ENCODE measurements at places on chromosomes 5 and 9.

GRCh38 chr9:113299800-113300292 lies 3.3 kb downstream of the RNF183 start:
- no peak for DNase-seq

DNA sequence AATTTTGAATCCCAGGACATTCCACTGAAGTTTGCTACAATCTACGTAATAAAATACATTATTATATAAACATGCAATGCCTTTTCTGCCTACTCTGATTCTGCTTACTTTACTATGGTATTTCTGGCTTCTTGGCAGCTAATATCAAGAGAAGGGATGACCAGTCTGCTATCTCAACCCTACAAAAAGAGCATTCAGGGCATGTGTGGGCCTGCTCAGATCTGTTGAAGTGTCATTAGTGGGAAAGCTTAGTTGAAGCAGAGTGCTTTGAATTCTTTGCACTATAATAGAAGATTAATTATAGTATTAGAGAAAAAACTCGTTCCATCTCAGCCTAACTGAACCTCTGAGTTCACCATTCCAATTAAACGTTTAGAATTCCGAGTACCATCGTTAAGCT lies 339.5 kb upstream of the ISL1 start:
- no peak for DNase-seq

- no peak for DNase-seq
These were observed 165.0 kb downstream of the SMARCA2 start for GRCh38 chr9:2180154-2180553.

- DNase-seq = peak; percentile 63
These were observed 130.4 kb upstream of the POC5 start for GRCh38 chr5:75847561-75848021.

GRCh38 chr5:14357851-14358250 lies 214.7 kb downstream of the TRIO start:
- DNase-seq = no peak

DNA sequence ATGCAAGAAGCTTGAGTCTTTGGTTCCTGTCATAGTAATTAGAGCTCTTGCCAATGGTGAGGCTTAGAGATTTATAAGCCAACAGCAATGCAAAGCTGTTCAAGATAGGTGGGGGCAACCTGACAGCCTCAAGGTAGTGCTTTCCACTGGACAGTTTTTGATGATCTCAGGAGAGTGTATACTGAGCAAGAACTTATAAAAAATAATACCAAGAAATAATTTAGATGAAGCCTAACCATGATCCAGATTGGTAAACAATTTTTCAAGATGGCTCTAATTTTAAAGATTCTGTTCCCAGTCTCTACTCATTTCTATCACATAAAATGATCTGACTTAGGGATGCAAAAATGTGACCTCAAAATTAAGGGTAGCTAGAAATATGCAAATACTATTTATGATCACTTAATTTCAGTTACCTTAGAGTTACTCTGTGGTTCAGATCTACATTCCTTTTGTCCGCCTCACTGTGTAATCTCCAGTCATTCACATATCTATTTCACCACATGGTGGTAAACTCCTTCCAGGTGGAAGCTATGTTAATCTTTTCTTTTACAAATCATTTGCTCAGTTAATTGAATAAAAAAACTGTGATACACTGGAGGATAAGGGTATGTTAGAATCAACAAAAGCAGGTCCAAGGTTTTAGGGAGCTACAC lies 1228.0 kb upstream of the C9orf72 start:
- DNase-seq = no peak

DNA sequence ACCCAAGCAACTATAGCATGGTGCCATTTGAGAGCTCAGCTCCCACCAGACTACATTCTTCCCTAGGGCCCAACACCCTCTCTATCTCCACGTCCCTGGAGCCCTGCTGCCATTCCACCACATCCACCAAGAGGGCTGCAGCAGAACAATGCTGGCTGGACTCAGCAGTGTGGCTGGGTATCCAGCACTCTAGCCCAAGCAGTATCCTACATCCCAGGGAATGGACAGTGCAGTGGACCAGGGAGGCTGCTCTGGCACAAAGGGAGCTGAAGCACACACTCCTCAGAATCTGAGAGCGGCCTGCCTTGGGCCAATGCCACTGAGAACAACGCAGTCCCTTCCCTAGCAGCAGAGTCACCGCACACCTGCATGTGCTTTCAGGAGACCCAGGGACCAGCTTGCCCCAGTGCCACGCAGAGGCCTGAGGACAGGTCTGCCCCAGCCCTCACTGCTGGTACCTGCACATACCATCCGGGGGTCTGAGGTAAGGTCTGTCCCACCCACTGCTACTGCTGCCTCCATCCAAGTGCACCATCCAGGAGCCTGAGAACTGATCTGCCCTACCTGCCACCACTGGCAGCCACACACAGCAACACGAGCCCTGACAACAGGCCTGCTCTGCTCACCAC lies 95.9 kb downstream of the ZDHHC21 start:
- no peak for DNase-seq

DNA sequence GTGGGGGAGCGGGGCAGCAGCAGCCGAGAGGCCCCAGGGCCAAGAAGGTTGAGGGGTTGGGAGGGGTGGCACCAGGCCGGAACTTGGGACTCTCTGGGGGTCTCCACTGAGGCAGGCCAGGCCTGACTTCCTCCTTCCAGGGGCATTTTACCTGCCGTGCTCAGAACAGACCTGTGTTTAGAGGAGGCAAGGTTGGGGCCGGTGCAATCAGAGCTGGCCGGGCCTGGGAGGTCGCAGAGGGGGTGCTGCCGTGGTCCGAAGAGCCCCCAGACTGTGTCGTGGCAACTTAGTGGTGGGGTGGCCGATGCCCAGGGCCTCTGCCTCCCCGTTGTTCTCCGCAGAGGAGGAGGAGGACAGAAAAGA lies 21.8 kb downstream of the GLT6D1 start:
- DNase-seq = no peak

Measured in GM10248 (cell line).